ENCODE measurements at places on chromosomes 4 and X.

- no peak for DNase-seq
Measured at GRCh38 chr4:151291485-151291884, 14.5 kb downstream of the PRSS48 start.

DNA sequence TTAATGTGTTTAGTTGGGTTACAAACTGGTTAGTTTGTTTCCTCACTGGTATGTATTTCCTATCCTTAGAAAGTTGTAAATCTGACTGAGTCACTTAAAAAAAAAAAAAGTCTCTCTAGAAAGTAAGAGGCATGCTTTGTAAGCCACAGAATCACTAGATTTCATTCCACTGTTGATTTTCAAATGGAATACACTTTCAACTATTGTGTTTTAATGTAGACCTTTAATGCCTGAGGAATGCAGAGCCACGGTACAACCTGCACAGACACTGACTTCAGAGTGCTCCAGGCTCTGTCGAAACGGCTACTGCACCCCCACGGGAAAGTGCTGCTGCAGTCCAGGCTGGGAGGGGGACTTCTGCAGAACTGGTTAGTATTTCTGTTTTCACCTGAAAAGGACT lies 88.6 kb downstream of the HHIP start:
- DNase-seq: no peak

DNA sequence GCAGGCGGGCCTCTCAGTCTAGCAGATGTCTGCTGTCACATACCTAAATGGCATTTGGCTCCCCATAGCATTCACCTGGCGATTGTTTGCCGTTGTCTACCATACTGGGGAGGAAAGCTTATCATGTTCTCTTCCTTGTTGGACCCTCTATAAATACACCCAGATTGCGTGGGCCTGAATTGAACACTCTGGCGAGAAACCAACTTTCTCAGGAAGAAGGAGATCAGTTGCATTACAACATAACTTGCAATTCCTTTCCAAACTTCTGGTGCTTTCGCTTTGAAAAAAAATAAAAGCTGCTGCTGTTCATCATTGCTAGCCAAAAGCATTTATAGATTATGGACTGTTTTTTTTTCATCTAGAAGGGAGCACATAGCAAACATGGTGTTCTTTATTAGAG lies 230.0 kb upstream of the GPC4 start:
- no peak for DNase-seq

DNA sequence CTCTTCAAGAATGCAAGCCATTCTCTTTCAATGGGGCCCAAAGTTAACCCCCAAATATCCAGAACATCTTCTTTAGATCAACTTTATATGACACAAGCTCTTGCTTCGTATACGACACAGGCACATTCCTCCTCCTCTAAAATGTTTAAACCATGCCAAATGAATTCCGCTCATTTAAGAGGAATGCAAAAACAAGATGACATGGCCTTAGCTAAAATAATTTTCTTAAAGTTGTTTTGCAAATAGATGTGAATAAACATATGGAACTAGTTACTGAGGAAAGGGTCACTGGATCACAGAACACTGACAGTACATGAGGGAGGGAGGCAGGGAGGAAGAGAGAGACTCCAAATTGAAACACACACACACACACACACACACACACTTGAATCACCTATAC lies 97.4 kb downstream of the RASL11B start:
- DNase-seq: no peak

DNA sequence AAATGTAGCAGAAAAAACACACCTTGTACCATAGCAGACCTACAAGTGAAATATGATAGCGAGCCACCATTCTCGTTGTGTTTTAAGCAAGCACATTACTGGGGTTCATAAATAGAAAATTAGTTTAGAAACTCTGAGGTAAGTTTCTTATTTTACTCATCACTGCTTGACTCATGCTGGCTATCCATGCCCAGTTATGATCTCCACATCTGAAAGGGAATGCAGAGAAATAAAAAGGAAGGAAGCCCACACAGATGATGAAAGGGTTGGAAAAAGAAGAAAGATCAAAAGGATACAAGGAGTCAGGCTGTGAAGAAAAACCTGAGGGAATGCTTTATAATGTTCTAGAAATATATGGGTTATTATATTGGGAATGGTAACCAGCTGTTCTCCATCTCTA lies 54.5 kb downstream of the CAMK2D start:
- DNase-seq: no peak

- no peak for DNase-seq
Measured at GRCh38 chr4:176638992-176639391, 153.7 kb downstream of the VEGFC start.

DNA sequence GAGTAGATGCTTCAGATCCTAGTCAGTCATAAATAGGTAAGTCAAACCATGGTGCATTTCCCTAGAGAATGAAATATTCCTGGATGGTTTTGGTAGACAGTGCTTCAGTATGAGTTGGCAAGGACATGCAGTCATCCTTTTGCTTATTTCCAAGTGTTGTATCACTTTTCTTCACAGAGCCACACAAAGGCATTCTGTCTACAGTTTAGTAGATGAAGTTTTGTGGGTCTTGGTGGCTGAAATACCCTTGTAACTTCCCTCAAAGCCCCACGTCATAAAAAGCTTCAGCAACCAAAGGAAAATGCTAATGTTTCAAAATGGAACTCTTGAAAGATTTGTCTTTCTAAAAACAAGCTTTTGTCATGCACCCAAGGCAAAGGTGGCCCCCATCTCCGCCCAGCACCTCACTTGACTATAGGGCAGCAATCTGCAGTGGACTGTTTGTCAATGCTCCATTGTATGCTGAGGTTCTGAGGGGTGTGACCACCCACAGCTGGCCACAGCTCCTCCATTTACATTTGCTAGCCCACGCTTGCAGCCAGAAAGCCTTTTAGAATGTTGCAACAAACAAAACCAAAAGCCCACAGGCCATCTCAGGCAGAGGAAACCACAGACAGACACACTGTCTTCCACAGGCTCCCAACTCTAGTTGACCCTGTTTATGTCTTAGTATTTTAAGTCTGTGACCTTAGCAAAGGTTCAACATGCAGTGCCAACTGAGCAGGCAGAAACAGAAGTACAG lies 87.1 kb upstream of the FAM9C start:
- DNase-seq: no peak
